KG1 (cell line): ENCODE measurements at places on chromosomes 1 and 21.

GRCh38 chr1:165025805-165026204 is 330.7 kb downstream of the LMX1A start:
- DNase-seq = no peak

- DNase-seq = no peak
These were observed 327.6 kb upstream of the SNX7 start for GRCh38 chr1:98333936-98334335.

GRCh38 chr1:187763976-187764375 is 935.2 kb downstream of the PLA2G4A start:
- no peak for DNase-seq

DNA sequence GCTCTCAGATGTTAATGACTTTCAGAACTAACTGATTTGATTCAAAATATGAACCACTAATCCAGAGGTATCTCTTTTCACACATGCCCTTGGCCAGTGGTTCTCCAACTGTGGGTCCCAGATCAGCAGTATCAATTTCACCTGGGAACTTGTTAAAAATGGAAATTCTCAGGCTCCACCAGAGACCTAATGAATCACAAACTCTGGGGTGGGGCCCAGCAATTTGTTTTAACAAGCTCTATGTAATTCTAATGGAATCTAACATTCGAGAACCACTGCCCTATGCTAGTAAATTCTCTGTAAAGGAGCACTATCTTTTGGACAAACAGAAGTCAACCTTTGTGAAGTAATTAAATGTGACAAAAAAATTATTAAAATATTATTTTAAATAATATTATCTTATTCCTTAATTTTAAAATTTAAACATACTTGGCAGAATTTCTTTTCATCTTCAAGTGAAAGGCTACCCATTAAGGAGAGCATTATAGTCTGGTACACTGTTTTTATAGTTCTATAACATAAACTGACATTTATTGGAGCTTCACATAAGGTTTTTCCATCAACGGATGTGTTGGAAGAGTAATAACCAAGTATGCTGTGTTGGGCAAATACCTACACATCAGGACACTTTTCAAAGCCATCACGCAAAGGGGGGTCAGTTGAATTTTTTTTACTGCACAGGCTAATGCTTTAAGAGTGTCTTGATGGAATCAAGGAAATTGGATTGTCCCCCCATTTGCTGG is 130.4 kb downstream of the LHX4 start:
- DNase-seq = no peak

- no peak for DNase-seq
These were observed 1.3 kb downstream of the CRYZ start for GRCh38 chr1:74731399-74732052.

GRCh38 chr1:36067871-36068270 is 16.0 kb upstream of the TEKT2 start:
- no peak for DNase-seq

GRCh38 chr1:37989361-37989930 is 376 bp downstream of the SF3A3 start:
- DNase-seq = peak; percentile 25

DNA sequence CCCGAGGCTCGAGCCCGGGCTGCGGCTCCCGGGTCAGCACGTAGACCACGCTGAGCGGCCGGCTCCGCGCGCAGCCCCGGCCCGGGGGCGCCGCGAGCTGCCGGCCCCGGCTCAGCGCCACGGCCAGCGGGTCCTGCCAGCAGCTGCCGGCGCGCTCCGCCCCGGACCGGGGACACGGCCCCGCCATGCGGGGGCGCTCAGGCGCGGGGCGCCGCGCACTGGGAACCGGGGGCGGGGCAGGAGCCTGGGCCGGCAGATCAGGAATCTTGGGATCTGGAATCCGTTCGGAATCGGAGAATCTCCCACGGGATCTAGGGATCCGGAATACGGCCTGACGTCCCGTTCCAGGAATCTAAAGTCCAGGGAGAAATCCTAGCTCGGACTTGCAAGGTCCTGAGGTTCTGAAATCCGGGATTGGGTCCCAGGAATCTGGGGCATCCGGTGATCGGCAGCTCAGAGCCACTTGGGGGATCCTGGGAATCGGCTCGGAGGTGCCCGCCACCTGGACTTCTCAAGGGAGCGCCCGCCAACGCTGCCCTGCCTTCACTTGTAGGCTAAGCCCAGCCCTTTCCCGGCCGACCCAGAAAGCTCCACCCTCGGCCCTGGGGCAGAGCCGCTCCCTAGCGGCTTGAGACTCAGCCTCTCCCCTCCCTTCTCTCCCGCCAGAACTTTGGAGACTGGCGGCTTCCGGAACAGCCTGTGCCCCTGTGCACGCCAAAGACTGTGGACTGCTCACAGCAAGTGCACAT is at the start of gene MAP3K6:
Gene MAP3K6 (minus strand): TSS at position 551 of the 749 bp plus-strand sequence. CDS start 364 bp downstream, at position 187.
- DNase-seq = peak; percentile 16

DNA sequence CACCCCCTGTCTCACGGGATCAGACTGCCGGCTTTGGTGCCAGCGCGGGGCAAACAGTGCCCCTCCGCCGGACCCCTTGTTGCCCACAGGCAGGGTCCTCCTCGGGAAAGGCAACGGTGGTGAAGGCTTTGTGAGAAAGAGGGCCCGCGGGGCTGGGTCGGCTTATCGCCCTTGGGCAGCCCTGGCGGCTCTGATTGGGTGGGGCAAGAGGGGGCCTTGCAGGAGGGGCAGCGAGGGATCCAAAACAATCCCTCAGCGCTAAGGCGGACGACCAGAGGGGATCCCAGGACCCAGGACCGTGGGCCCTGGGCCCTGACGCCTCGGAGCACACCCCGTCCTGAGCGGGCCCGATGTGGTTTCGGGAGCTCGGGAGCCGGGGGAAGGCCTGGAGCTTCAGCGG is 3.9 kb upstream of the ZNF678 start:
- no peak for DNase-seq

DNA sequence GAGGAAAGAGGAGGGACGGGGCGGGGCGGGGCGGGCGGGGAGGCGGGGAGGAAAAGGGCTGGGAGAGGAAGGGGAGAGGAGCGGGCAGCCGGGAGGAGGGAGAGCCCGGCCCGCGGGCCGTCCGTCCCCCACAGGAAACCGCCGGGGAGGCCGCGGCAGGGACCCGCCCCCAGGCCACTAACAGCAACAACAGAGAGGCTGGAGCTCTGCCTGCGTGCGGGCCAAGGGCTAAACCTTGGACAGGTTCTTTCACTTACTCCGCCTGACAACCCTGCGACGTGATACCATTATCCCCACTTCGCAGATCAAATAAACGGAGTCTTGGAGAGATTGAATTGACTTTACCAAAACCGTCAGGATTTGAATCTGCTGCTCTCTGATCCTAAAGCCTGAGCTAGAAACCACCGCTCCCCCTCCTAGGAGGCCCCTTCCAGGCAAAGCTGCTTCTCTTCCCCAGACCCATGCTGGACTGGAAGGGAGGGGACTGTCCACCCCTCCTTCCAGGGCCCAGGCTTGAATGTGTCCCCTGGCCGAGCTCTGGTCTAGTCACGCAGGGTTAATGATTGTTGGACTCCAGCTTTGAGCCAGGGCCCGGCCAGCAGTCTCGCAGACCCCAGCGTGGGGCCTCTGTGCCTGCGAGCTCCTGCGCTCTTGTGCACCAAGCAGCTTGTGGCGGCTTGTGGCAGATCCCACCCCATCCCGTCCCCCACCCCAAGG is at the start of gene EVA1B:
Gene EVA1B (minus strand): TSS at position 10 of the 717 bp plus-strand sequence. CDS start 608 bp downstream, outside the sequence.
- DNase-seq = peak; percentile 37

GRCh38 chr1:10146391-10146790 is 64.0 kb upstream of the KIF1B start:
- DNase-seq = no peak

DNA sequence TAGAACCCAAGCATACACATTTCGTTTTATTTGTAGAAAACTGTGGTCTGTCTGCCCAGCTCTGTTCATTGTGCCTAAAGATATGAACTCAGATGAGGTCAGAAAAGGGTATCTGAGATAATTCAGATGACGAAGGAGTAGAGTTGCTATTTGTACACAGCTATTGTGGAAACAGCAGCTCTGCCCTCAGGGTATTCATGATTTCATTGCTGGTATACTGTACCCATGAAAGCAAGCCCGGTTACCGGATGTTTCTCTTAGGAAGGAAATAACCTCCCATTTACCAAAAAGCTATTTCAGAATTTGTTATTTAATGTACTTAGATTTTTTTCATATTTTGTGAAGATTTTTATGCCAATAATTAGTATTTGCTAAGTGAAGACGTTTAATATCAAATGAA is 37.8 kb downstream of the SMAP2 start:
- DNase-seq = no peak

DNA sequence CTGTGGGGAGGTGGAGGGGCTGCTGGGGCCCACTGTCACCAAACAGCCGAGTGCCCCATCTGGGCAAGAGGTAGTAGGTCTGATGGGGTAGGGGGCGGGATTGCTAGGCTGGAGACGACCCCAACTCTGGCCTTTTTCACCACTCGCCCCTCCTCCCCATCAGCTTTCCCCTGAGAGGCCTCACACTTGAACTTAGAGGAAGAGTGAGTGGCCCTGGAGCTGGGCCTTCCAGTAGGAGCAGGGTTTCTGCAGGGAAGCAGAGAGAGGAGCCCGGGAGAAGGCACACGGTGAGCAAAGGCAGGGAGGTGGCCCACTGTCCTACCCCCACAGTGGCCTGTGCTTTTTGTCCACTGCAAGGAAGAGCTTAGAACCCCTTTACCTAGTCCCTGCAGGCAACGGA is 111.9 kb upstream of the WNT4 start:
- DNase-seq = no peak

DNA sequence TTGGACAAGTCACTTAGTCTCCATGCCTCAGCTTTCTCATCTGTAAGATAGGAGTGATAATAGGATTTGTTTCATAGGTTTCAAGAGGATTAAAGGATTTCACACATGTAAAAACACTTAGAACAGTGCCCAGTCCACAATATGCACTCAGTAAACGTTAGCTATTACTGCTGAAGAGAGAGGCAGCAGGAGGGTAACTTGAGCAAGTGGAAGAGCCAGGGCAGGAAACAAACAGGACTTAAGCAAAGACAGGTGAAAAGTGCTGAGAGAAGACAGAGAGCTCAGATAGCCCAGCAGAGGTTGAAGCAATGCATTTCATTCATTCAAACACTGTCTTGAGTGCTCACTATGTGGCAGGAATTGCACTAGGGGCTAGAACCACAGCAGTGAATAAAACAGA is 21.1 kb upstream of the H3-3A start:
- DNase-seq = no peak

- no peak for DNase-seq
These were observed 939 bp upstream of the CCN1 start for GRCh38 chr1:85579622-85580021.

- no peak for DNase-seq
These were observed 23.4 kb downstream of the SLAMF6 start for GRCh38 chr1:160499631-160500030.

DNA sequence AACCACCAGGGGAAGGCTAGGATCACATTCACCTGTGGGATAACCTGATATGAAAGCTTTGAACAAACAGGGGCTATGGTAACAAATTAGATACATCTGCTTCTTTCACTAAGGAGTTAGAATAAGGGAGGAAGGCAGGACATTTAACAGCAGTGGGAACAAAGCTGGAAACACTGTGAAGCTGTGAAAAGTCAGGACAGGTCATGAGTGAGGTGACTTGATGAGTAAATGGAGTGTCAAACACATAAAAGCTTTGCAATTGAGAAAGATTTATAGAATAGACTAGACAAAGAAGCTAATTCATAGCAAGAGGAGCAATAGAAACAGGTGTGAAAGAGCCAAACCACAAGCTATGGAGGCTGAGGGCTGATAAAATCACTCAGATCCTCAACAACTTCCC is 110.0 kb downstream of the ASTN1 start:
- DNase-seq = no peak

DNA sequence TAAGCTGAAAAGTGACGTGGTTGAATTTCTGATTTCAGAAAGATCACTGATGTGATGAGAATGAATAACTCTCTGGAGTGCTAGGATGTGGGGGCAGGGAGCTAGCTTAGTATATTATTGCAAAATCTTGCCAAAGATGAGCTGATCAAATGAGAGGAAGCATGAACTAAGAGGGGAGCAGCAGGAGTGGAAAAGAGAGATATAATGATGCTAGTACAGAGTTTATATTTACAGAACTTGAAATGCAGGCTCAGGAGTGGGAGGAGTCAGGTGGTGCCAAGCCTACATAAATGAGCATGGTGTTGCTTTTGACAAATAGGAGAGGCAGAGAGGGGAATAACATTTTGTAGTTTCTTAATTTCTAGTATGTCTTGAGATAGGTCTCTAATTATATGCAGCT is 38.1 kb upstream of the NBL1 start:
- DNase-seq = no peak

DNA sequence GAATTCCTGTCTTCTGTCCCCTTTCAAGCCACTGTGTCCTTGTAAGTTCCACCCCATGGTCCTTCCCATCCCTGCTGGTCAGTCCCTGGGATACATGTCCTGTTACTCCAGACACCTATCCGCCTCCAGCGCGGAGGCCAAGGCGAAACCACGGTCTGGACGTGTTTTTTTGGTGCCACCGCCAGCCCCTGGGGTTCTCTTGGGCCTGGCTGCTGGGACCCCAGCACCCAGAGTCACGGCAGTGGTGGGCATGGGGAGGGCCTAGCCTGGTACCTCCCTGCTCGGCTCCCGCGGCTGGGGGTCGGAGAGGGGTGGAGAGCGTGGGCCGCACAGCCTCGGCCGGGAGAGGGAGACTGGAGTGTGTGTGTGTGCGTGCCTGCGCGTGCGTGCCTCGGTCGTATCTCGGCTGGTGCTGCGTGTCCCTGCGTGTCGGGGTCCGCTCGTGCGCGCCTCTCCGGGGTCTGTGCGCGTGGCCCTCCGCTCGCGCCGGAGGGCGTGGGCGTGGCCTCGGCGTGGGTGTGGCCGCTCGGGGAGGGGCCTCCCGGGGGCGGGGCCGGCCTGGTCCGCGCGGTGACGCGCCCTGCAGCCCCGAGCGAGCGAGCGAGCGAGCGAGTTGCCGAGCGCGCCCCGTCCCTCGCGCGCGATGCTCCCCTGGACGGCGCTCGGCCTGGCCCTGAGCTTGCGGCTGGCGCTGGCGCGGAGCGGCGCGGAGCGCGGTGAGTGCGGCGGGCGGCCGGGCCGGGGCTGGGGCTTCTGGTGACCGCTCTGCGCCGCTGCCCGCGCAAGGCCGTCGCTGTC is at the start of gene VWA1:
Gene VWA1 (plus strand): TSS at position 585 of the 798 bp plus-strand sequence. CDS start 59 bp downstream, at position 644.
- peak; percentile 37 for DNase-seq

DNA sequence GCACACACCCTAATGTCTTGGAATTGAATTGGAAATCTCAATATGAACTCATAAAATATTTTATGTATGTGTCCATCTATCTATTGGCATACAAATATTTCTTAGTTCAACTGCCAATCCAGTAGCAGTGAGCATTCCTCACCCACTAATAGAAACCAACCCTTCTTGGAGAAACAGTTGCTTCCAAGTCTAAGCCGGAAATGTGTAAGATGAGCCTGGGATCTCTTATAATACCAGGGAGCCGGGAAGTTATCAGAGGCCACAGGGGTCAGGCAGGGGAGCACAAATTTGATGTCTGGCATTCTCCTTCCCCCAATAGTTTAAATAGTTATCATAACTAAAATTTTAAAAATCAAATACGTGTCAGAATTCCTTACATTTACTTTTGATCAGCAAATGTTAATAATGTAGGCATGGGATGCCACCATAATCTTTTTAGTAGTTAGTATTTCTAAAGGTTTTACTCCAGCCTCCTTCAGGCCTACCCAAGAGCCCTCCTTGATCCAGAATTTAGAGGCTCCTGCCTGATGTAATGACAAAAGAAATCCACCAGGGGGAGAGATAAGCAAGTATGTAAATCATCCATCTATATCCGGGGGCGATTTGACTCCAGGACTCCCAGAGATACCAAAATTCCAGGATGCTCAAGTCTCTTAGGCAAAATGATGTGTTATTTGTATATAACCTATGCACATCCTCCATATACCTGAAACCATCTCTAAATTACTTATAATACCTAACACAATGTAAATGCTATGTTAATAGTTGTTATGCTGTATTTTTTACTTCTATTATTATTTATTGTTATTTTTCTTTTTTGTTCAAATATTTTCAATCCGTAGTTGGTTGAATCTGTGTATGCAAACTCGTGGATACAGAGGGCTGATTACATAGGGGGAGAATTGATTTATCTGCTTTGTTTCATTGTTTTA is 218.7 kb upstream of the COA6 start:
- DNase-seq = peak; percentile 42
